Forelimb muscle (tissue), 1 donor: ENCODE measurements at places on chromosomes 6 and 20. TPM values are rescaled to one million over a fixed set of nuclear protein-coding genes. Genes with fewer than 3 reads are reported as not detected.

The KIAA1755 gene
- 8.1 TPM for polyA plus RNA-seq

GRCh38 chr6:25788305-25788922, 33.9 kb downstream of the SLC17A4 start:
- DNase-seq: no peak

DNA sequence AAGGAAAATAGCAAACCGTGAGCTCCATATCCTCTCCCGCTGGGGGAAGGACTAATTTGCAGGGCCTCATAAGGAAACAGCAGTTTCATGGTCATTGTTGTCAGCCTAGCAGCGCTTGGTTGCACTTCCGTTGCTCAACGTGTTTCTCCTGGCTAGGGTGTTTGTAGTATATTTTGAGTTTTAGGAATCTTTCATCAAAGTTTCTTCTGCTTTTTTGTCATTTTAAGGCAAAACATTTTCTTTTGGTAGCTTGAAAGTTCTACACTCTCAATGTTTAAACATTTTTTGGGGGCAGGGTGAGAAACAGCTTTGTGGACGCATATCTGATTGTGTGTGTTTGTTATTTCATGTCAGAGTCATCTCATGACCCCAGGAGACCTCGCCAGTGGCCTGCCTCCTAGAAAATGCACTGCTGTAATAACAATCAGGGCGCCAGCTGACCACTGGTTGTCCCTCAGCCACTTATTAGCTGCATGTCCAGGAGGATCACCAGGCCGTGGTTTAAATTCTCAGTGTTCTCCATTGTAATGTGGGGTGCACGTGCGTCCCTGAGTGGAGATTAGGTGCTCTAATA, 20.6 kb downstream of the JARID2 start:
- no peak for DNase-seq

- no peak for DNase-seq
Observed at GRCh38 chr20:58375759-58376352, 13.2 kb upstream of the VAPB start.
